Activated T-cell treated with anti-CD3 and anti-CD28 coated beads, Interleukin-2, amount 50 U/mL, for 72 hours (primary cell): ENCODE measurements at places on chromosomes 1 and 21. TPM values are rescaled to one million over a fixed set of nuclear protein-coding genes. Genes with fewer than 3 reads are reported as not detected.

Gene TSPEAR
- total RNA-seq: not detected

Gene CLIC6
- total RNA-seq: 1.6 TPM

Gene CCDC17
- 5.2 TPM for total RNA-seq

DNA sequence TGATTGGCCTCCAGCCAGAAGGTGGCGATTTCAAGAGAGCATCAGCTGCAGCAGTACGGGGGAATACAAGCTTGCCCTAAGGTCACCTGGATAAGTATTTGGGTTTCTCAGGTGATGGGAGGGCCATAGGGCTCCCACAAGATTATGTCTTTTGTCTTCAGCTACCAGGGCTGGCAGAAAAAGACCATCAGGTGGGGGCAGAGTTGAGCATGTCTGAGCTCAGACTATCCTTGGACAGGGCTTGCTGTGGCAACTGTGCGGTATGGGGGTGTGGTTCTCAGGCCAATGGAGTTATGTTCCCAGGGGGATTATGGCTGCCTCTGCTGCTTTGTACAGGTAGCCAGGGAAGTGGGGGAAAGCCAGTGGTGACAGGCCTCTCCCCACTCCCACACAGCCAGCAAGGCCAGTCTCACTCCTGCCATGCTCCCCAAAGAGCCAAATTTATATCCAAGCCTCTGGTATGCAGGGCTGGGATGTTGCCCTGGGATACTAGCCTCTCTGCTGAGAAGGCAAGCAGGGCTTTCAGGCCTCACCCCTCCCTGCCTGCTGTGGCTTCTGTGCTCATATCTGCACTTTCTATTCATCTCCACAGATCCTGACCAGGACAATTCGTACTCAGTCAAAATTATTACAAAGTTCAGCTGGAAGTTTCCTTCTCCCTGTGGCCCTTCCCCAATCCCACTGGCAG is 26.6 kb upstream of the CD84 start:
- no peak for DNase-seq
- H3K4me3 ChIP-seq: peak overlapping the region; percentile 3
- H3K36me3 ChIP-seq: peaks cover 37% of the 10 kb centered on the region
- no peaks in the 10 kb centered on the region for H3K27me3 ChIP-seq
- H3K27ac ChIP-seq: peak overlapping the region; percentile 56

DNA sequence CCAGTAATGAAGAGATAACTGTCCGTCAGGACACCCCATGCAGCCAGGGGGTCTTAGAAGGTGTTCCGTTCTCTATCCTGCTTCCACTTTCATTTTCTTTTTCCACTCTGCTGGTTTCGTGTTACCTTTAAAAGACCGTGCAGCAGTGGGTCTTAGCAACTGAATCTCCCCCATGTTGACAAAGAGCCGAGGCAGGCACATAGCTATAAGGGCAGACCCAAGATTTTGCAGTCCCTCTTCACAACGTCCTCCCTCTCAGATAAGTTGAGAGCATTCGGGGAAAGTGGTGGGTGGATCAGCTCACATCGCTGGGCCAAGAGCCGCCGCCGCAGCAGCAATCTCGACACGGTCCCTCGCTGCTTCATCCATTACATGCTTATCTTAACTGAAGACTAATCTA is 355.5 kb downstream of the LMO4 start:
- H3K4me3 ChIP-seq: peak overlapping the region; percentile 44
- no peak for DNase-seq
- H3K27ac ChIP-seq: no peak overlapping the region
- H3K4me1 ChIP-seq: no peaks in the 10 kb centered on the region
- no peaks in the 10 kb centered on the region for H3K27me3 ChIP-seq

Gene CRABP2
- total RNA-seq: 2.5 TPM

Gene IL10
- total RNA-seq: 0.77 TPM

DNA sequence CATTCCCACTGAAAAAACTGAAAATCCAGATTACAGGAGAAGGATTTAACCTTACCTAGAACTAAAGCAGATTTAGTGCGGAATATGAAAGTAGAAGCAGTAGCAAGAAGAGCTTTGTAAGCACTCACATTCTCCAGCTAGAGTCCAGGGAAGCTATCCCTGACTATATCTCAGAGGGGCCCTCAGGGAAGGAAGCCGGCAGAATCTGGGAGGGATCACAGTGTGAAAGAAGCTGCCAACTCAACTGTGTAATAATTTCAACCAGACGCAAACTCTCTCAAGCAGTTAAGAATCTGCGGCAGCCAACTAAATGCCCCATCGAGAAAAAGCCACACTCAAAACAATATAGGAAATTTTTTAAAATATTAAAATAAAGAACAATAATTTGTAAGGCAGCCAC is 163.8 kb downstream of the EIF4G3 start:
- H3K27me3 ChIP-seq: no peaks in the 10 kb centered on the region
- no peak for DNase-seq
- no peaks in the 10 kb centered on the region for H3K36me3 ChIP-seq
- no peak overlapping the region for H3K4me3 ChIP-seq
- H3K27ac ChIP-seq: no peak overlapping the region
- H3K4me1 ChIP-seq: peaks cover 15% of the 10 kb centered on the region
